ENCODE measurements at places on chromosomes 11 and 22.

- DNase-seq, result no peak
These were observed 178.2 kb downstream of the OPCML start for GRCh38 chr11:133354069-133354468.

GRCh38 chr11:123700772-123701171 lies 40.7 kb downstream of the ZNF202 start:
- no peak for DNase-seq

DNA sequence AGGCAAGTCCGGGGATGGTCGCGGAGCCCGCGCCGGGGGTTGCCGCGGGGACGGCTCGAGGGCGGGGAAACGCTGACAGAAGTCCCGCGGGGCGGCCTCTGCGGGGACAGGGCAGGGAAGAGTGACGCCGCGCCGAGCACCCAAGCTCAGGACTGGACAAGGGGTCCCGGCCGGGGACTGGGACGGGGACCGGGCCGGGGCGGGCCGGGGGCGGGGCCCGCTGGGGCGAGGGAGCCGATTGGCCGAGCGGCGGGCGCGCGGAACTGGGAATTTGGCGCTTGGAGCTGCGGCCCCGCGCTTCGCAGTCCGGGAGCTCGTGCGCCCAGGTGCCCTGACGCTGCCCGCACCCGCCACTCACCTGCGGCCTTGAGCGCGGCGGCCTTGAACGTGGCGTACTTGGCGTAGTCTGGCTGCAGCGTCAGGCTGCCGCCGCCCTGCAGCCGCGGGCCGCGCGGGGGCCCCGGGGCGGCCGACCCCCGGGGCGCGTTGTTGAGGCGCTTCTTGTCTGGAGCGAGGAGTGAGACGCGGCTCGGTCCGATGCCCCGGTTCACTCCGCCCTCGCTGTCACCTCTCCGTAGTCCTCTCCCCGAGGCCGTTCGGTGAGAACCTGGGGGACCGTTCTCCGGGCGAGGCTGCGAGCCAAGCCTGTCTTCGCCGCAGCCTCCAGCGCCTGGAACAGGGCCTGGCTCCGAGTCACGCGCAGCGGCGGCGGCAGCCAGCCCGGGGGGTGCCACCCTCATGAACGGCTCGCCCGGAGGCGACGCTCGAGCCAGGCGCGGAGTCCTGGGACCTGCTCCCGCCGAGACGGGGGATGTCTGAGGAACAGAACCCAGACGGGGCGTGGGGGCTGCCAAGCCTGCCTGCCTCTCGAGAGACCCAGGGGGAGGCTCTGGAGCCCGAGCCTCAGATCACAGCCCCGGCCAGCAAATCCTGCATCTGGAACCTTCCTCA lies 4.5 kb downstream of the SHISA8 start:
- DNase-seq, result peak; percentile 42

DNA sequence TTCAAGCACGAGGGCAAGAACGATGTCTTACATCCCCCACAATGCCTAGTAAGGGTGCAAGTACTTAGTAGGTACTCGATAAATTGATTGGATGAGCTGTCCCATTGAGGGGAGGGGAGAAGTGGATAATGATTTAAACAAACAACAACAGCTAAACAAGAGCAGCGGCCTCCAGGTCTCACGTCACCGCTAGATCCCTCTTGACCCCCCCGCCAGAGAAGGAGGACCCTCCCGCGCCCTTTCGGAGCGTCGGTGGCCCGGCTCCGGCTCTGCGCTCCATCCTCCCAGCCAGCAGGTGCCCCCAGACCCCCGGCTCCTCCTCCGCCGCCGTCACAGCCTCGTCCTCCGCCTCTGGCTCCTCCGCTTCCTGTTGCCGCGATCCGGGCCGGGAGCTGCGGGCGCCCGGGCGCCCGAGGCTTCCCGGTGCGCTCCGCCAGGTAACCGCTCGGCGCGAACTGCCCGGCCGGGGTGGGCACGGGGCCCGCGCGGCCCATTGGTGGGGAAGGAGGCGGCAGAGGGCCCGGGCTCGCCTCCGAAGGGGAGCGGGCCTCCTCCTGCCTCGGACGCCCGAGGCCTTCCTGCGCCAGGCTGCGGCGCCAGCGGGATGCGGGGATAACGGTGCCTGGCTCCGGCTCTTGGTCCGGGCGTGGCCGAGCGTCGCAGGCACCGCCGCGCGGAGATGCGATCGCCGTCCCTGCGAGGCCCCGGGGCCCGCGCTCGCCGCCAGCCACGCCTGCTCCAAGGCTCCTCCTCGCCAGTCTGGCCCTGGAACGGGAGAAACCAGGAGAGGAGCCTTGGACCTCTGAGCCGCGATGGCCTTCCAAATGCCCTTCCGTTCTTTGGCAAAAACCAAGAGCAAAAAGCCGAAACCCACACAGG lies at the start of gene TLCD5:
TSS of gene TLCD5 (plus strand) at position 368 of the 879 bp plus-strand sequence. CDS start 2,143 bp downstream, outside the sequence.
- DNase-seq, result no peak

- no peak for DNase-seq
These were observed 121.9 kb upstream of the OR9Q1 start for GRCh38 chr11:57901756-57902155.

DNA sequence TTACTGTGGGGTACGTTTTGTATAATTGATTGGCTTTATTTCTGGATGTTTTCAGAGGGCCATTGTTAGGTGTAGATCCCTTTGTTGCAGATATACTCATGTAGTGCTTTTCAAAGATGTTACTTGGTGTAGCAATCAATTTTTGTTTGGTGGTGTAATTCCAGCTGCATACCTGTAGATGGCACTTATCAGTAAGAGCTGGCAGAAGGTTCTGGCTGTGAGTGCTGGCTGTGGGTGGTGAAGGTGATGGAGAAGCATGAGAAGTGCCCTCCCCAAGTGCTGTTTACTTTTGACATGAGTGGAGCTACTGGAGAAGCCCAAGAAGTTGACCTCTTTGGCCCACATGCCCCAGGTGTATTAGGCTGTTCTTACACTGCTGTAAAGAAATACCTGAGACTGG lies 1074.9 kb downstream of the FAM181B start:
- no peak for DNase-seq

DNA sequence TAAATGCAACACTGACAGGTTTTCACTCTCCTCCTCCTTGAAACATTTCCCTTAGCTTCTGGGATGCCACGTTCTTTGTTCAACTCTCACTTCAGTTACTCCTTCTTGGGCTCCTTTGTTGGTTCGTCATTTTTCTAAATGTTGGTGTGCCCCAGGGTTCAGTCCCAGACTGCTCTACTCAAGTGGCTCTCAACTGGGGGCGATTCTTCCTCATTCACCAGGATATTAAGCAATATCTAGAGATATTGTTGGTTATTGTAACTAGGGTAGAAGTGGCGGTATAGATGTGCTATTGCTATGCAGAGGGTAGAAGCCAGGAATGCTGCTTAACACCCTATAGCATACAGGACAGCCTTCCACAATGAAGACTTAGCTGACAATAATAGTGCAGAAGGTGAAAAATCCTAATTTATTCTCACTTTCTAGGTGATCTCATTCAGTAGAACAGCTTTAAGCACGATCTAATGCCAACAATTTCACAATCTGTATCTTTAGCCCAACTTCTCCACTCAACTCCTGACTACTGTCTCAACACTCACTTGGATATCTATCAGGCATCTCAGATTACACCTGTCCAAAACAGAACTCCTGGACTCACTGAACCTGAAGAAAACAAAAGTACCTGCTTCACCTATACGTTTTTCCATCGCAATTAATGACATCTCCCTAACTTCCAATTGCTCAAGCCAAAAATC lies 4.6 kb downstream of the NUP160 start:
- no peak for DNase-seq

- DNase-seq, result no peak
These were observed 158.2 kb upstream of the E2F8 start for GRCh38 chr11:19398772-19399527.

GRCh38 chr11:33989461-33989860 lies 62.1 kb upstream of the CAPRIN1 start:
- no peak for DNase-seq

DNA sequence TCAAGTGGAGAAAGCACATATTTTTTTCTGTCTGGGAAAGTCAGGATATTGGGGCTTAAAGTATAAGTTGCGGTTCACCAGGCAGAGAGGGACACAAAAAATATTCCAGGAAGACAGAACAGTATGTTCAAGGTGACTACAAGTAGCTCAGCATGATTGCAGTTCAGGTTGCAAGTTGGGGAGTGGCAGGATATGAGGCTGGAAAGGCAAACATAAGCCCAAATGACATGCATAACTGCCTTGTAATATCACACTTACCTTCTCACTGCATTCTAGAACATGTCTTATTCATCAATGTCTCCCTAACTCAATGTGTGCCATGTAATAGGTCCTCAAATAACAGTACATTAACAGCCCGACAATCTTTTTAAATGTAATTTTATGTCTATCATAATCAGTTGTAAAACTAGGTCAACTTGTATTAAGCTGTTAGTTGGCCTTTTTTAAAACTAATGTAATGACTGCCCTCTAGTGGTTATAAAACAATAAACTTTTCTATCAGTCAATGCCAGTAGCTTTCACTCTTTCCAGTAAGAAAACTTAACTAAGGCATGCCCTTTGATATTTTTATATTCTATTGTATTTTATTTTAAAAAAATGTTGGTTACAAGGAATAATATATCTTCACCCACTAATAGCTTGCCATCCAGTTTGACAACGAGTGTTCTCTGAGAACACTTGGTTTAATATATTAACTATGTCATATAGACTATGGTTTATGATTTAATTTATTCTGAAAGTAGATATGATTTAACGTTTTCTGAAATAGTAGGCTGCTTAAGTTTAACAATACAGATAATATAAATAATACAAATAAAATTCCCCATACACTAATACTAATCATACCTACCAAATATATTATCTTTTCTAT lies 39.4 kb upstream of the CFAP300 start:
- peak; percentile 34 for DNase-seq

DNA sequence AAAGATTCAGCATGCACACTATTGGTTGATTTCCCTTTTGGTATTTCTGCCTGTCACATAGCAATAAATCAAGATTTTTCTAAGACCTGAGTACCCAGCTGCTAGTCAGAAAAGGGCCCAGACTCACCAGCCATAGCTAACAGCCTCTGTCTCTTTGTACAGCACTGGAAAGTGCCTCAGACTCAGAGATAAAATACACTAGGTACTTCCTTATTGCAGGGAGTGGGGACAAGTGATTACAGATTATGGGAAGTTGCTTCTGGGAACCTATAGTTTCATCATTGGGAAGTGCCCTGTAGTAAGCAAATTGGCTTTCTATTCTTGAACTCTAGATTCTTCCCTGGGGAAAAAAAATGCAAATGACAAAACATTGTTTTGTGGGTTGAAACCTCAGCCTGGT lies at the start of gene CASP5:
TSS of gene CASP5 (minus strand) at position 166 of the 400 bp plus-strand sequence. CDS start at position 134, 32 bp downstream.
- no peak for DNase-seq

DNA sequence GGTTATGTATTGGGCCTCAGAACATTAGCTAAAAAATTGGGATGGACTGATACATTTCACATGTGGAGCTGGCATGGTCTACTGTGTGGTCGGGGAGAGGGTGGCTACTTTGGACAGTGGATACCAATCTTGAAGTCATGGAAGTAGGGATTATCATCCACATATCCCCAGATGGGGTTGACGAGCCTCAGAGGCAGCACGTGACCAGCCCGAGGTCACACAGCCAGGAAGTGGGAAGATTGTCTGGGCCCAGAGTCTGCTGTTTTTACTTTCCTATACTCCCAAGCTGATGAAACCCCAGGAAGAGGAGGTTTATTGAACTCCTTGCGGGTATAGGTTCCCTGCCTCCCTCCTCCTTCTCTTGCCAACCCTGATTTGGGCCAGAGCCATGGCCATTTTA lies 92.9 kb downstream of the FBXO7 start:
- DNase-seq, result no peak

DNA sequence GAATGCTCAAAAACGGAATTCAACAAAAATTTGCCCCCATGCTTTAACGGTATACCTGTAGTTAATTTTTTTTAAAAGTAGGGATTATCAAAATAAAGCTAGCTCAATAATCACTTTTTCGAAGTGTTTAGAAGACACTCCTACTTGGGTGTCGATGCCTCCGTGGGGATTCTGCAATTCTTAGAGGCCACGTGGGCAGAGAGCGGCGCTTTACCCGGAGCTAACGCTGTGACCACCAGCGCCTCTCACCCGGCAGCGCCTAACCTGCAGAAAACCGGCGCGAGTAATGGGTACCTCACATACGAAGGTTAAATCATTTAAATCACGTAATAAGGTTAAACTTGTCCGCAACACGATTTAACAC lies 583 bp downstream of the TAF1D start:
- peak; percentile 53 for DNase-seq

GRCh38 chr11:82321206-82321605 lies 412.5 kb downstream of the FAM181B start:
- no peak for DNase-seq

GRCh38 chr11:66882561-66883015 lies 25.7 kb downstream of the LRFN4 start:
- no peak for DNase-seq

DNA sequence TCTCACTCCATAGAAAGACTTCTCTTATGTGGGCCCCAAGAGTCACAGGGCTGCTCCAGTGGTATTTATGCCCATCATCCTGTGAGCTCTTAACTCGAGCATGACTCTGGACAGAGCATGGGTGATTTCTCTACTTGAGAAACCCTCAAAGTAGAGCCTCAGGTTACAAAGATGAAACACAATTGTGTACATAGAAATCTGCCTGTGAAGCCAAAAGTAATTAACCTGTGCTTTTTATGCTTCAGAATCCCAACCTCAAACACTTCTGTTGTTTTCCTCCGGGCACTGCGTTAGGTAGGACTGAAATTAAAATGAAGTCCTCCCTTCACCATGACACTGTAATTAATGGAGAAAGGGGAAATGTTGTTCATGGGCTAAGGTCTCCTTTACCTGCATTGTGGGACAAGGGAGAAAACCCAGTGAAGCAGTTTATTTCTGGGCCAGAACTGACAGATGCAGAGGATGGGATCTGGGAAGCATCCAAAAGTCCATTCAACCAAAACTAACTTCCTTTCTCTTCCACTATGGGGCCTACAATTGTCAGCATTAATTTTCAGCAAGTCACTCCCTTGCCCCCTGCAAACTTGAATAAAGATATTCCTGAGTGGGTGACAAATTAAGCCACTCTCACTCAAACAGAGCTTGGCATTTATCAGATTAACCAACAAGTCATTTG lies 24.1 kb upstream of the POU2AF1 start:
- DNase-seq, result no peak

DNA sequence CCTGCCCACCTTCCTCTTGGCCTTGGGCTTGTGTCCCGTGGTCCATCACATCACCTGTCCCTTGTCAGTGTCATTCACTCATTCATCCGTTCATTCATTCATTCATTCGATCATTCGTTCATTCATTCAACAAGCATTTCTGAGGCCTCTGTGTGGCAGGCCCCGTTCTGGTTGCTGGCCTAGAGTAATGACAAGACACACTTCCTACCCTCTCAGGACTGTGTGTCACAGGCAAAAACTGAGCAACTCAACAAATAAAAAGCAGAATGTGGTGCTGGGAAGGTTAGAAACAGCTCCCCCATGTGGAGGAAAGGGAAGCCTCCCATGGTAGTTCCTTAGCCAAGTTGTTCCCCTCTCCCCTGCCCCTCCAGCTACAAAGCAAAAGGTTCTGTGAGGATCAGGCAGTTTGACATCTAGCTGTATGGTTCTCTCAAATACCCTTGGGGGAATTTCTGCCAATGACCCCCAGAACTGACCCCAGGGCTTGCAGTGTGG lies 1.6 kb upstream of the OMP start:
- no peak for DNase-seq
